GM12891 (cell line): ENCODE measurements at places on chromosomes 16 and 17.

- no peak for DNase-seq
Observed at GRCh38 chr17:28550858-28551257, 1.6 kb downstream of the UNC119 start.

GRCh38 chr16:66477028-66477515 is 50.0 kb downstream of the BEAN1 start:
- no peak for DNase-seq

- no peak for DNase-seq
Observed at GRCh38 chr16:67016143-67016542, 12.8 kb upstream of the CBFB start.

DNA sequence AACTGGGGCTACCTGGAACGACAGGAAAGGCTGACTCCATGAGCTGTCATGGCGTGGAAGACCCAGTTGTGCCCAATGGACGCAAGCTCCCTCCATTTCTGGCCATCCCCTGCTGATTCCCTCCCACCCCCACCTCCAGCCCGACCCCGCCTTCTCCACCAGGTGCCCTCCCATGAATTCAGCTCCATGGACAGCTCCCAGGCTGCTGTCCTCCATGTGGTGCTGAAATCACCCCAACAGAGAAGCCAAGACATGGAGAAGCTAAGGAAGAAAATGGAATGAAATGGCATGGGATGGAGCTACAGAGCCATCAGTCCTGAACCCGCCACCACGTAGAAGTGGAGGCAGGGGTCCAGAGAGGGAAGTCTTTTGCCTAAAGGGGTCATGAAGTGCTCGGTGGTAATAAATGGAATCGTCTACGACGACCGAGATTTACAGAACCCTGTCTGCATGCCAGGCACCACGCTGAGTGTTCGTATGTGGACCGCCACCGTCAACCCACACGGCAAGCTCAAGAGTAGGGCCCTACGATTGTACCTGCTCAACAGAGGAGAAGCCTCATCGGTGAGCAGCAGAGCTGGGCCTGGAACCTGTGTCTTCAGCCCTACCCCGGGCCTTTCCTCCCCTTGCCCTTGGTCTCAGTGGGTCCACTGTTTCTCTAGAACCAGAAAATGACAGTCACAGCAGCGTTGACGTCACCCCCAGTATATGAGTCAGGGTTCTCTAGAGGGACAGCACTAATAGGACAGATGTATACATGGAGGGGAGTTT is 9.3 kb upstream of the ZC3H18 start:
- DNase-seq, result no peak

DNA sequence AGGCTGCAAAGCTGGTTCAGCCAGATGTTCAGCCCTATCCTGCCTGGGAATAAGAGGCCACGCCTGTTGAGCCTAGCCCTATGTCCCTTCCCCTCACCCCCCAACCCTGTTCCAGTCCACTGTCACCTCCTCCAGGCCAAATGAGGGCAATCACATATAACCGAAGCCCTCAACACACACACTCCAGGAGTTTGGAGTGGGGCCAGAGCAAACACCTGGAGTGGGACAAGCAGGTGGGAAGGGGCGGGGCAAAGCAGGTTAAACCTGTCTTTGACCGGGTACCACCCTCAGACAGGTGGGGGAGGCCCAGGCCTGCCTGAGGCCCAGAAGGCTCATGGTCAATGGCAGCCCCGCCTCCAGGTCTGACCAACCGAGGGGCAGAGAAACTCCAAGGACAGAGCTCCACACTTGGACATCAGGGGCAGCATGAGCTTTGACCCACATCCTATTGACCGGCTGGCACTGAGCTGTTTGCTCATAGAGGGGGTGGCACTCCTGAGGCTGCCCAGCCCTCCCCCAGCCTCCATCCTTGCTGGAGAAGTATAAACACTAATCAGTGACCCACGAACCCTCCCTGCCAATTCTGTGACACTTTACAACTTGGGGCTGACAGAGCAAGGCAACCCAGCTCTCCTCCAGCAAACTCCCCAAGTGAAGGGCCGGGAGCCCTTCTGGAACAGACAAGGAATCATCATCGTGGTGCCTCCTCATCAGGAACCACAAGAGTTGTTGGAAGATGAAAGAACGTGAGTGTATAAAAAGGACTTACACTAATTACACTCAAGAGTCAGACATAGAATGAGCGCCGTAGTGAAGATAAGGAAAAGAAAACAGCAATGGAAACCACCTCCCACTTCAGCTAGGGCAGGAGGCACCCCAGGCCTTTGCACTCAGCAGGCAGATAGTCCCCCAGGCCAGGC is 1.5 kb downstream of the ESRP2 start:
- no peak for DNase-seq

- no peak for DNase-seq
Observed at GRCh38 chr16:87954361-87954760, 3.1 kb downstream of the BANP start.

- DNase-seq, result no peak
Observed at GRCh38 chr16:14236401-14236800, 165.3 kb downstream of the MRTFB start.

DNA sequence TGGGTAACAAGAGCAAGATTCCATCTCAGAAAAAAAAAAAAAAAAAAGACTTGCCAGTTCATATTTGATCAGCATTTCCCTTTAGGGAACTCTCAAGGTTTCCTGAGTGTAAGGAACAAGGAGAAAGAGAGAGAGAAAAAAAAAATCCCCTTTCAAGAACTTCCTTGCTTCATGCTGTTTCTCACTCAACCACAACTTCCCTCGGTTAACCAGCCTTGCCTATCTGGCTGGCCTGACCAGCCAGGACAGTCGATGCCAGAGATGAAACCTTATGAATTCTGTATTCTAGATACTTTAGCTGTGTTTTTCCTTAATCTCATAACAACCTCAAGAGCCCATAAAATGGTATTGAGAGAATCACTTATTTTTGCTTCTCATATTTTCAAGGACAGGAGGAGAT is 2.6 kb upstream of the N4BP1 start:
- no peak for DNase-seq

DNA sequence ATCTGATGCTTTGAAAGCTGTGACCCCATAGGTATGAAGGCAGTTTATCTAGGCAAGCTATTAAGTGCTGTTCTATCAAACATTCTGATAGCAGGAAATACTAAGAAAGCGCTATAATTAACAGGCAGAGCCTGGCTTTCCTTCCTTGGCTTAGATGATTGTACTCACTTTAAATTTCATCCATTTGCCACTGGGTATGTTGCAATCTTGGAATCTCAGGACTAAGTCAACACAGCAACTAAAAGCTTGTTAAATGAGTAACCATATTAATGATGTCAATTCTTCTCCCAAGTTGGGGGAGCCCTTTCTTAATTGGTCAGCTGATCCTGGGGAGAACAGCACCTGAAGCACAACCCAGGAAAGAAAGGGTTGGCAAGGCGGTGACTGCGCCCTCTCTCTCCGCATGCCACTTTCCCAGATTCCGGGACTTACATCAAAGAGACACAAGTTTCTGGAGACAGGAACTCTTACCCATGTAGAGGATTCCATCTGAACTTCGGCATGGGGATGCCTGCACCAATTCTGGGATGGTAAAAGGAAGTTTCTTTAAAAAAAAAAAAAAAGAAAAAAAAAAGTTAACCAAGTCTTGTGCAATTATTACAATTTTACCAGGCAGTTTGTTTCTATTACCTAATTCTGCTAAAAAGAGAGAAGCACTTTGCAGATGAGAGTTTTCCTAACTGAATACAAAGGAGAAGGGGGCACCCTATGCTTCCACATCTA is 54.4 kb upstream of the ICAM2 start:
- DNase-seq, result no peak

DNA sequence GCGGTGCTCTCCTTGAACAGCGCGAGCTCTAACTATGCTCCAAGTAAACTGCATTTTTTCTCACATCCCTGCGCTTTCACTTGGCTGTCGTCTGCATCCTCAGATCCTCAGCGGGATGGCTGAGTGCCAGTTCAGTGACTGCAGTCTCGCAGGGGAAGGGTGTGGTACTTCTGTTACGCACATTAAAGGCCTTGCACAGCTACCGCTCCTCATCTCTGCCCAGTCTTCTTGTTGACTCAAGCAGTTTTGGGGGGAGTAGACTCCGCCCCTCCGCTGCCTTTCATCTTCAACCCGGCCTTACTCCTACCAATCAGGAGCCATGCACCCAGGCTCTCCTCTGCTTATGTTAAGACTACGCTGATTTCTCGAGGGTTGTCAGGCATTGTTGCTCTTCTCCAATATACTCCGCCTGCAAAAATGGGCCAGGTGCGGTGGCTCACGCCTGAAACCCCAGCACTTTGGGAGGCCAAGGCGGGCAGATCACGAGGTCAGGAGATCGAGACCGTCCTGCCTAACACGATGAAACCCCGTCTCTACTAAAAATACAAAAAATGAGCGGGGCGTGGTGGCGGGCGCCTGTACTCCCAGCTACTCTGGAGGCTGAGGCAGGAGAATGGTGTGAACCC is 10.0 kb downstream of the ATP5PD start:
- DNase-seq, result no peak

DNA sequence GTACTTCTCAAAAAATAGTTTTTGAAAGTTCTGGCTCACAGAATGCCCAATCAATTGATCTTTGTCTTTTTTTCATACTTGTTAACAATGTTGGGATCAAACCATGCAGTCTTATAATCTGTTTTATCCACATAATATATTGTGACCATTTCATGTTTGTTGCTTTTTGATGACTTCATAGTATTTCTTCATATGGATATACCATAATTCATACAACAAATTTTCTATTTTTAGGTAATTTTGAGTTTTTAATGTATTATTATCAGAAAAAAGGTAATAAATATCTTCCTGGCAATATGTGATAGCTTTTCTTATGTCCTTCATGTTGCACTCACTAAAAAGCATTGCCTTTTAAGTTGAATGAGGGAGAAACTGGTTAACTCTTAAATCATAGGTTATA is 44.8 kb downstream of the TBC1D26 start:
- DNase-seq, result no peak

- DNase-seq, result no peak
Observed at GRCh38 chr17:74045608-74046280, 157.7 kb upstream of the RPL38 start.

DNA sequence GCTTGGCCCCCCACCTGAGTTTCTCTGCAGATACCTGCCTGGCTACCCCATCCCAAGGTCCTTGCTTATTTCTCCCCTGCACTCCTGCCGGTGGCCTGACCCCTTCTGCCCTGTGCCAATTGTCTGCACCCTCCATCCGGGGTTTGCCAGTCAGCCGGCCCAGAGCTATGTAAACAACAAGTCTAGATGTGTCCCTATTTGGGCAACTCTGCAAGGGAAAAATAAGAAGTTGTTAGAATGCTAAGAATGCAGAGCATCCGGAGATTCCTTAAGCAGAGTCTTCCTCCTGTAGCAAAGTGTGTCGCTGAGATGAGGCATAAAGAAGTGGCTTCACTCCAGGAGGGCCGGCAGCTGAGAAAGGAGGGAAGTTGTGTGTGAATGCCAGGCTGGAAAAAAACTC is 46.6 kb downstream of the RGS9 start:
- DNase-seq, result no peak

- DNase-seq, result no peak
Observed at GRCh38 chr16:30131869-30132475, 9.0 kb upstream of the MAPK3 start.

GRCh38 chr17:33396818-33397217 is 103.7 kb upstream of the ASIC2 start:
- DNase-seq, result no peak

GRCh38 chr17:40329839-40330794 is 21.1 kb downstream of the RARA start:
- no peak for DNase-seq

GRCh38 chr17:35519439-35519838 is 18.0 kb downstream of the SLFN12L start:
- no peak for DNase-seq

DNA sequence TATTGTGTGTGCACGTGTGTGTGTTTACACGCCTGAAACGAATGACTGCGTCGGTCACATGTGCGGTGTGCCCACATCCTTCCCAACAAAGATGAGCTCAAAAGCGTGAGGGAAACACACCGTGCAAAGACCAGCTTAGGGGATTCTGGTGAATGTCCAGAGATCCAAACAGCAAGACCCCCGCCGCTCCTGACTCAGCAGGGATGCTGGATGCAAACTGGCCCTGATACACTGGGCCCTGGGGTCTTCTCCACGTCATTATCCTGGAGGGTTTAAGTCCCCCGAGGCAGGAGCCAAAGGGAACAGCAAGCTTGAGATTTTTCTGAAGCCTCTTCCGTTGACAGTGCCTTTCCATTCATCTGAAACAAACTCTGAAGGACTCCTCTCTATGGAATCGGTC is 59.2 kb downstream of the TBC1D16 start:
- no peak for DNase-seq

DNA sequence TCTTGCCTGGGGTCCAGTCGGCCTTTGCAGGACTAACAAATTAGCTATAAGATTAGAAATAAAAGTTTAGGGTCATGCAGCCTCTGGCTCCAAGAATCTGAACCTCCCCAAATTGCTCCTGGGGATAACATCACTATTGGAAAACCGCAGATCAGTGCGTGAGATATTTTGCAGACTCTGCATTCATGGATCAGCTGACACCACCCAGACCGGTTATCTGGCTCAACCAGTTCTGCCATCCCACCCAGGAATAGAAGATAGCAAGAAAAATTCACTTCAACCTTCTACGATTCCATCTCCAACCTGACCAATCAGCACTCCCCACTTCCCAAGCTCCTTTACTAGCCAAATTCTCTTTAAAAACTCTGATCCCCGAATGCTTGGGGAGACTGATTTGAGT is 4.3 kb upstream of the PGS1 start:
- no peak for DNase-seq

DNA sequence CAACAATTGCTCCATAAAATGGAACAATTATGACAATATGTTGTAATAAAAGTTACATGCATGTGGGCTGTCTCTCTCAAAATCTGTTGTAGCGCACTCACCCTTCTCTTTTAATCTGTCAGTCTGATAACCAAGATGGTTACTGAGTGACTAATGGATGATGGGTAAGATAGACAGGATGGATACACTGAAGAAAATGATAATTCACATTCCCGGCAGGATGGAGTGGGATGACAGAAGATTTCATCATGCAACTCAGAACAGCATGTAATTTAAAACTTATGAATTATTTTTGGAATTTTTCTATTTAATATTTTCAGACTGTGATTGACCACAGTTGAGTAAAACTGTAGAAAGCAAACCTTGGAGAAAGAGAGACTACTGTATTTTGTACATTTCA is 30.5 kb downstream of the CDH13 start:
- DNase-seq, result no peak

- no peak for DNase-seq
Observed at GRCh38 chr16:3158026-3158509, 23.2 kb downstream of the ZNF213 start.

DNA sequence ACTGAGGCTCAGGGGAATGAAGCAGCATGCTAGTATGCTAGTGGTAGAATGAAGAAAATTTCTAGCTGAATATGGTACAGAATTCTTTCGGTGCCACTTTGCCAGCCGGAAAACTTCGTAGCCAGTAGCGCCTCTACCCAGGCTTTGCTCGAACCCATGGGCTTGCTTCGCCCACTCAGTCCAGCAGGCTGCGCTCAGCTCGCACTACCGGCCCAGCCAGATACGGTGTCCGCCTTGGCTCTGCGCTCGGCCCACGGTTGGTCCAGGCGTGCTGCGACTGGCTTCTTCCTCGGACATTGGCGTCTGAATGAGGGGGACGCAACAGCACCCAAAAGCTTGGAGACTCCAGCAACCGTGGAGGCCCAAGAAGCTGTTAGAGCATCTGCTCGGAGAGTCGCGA is 372.5 kb upstream of the CDH8 start:
- no peak for DNase-seq
